ENCODE measurements at places on chromosomes 12 and 14. TPM values are rescaled to one million over a fixed set of nuclear protein-coding genes. Genes with fewer than 3 reads are reported as not detected.

GPD1 gene
- 8.0 TPM for total RNA-seq

DNA sequence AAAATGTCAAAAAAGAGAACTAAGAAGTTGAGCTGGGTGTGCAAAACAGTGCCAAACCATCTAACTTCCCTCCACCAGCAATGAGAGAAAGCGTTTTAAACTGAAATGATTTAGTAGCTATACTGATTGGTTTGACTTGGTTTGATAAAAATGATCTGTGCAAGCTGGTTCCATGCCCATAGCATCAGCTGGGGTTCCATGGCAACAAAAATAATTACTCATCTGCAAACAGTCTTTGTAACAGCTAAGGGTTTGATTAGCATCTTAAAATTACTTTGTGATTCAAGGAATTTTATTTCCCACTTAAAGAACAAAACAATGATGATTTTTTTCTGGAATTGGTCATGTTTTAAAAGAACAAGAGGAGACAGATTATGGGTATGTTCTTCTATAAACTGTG, 15.0 kb upstream of the BICD1 start:
- DNase-seq = no peak

TGFB3 gene
- total RNA-seq = 2.9 TPM

DNA sequence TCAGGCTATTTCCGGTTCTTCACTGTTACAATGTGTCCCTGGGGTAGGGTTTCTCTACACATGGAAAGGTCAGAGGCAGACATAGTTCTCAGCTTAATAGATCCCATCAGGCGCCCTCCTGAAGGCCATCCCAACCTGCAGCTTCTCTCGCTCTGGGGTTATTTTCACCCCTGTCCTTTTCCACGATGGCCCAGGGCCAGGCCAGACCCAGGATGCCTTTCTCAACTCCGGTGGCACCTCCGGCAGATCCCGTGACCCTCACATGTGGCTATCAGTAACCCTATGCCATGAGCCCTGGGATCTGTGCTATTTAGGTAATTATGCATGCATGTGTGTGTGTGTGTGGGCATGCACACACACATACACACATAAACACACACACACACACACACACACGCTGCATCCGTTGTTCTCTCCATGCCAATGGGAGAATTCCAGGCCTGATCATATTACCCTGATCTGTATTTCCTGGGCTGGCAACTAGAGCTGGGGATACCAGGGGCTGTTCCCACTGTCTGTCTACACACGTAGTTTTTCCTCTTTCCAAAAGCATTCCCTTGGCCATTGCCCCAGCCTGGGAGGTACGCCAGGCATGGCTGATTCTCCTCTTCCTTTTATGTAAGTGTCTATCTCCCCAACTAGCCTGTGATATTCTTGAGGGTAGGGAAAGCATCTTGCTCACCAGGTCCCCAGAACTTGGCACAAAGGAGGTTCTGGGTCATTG, 51.2 kb upstream of the NOS1 start:
- no peak for DNase-seq

DNA sequence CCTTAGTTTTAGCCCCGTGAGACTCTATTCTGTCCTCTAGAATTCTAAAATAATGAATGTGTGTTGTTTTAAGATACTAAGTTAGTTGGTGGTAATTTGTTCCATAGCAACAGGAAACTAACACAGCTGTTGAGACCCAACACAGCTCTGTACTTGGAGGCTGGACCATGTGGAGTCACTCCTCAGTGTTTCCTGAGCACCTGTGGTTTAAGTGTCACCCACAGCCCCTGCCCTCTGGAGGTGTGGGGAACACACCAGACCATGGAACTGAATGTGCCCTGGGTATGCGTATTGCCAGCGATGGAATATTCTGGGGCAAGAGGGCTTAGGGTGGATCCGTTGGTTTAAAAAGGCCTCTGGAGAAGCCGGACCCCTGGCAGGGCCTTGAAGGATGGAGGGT, 16.6 kb upstream of the GPR68 start:
- DNase-seq = no peak

FSCB gene
- not detected for total RNA-seq

GRCh38 chr12:51705450-51705849, 114.4 kb downstream of the SCN8A start:
- no peak for DNase-seq

GRCh38 chr12:112503512-112503911, 84.8 kb downstream of the PTPN11 start:
- no peak for DNase-seq

DNA sequence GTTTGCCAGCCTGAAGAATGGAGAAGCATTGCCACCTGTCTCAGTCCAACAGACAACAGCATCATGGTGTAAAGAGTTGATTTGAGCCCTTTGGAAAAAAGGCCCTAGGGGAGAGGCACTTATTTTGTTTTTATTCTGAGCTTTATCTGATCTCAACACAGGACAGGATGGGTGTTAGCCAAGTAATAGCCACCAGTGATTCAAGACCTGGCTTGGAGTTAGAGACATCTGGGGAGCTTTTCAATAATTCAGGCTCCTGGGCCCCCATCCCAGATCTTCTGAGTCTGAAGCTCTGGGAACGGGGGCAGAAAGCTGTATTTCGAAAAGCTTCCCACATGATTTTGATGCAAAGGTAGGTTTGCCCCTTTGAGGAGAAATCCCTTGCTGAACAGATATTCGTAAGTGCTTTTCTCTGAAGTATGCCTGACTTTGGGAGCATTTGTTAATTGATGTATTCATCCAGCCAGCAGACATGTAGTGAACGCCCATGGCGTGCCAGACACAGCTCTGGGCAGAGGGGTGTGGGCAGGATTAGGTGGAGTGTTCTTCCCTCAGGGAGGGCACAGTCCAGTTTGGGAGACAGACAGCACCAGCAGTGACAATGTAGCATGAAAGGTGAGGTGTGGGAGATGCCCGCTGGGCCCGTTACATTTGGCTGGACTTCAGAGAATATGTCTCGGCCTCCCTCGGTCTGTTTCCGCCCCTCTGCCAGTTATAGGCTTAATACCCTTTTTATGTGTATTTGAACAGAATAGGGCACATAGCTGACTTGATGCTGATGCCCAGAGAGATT, 72.5 kb downstream of the TSPAN9 start:
- DNase-seq = no peak

NRL gene
- 6.5 TPM for total RNA-seq

DNA sequence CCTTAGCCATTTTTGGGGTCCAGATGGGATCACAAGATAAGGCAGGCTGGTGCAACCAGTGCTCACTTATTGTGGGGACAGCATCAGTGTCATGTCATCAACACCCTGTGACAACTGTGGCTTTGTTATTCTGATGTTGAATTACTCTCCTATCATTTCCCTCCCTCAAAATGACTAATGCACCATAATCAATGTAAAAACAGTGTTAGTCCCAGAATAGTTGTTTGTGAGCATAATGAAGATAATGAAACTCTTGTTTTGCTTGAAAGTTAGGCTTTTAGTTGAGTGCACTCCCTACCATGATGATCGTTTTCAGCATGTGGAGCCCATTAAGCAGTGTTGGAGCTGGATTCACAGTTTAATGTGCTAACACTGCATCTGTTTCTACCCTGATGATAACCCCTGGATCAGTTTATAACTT, 151.4 kb downstream of the TMTC2 start:
- DNase-seq = no peak

GLT8D2 gene
- total RNA-seq = not detected

DNA sequence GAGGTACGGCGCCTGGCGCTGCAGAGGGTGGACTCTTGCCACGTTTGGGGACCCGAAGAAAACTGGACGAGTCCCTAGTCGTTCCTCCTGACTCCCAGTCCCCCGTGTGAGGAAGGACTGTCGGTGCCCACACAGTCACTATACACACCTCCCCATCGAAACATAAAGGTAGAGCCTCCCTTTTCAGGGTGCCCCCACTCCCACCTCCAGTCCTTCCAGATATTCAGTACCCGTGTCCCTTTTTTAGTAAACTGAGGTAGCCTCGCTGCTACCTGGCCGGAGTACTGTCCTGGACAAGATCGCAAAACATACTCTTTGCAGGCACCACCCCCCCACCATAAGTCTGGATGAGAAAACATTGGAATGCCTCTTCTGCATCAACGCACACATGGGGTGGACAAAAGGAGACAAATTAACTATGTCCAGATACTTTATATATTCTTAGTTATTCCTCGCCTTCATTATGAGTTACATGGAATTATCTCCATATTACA, 610 bp upstream of the KMT2D start:
- DNase-seq = no peak

- no peak for DNase-seq
Observed at GRCh38 chr12:74339211-74339610, 198.4 kb upstream of the ATXN7L3B start.

- no peak for DNase-seq
Observed at GRCh38 chr12:108282676-108283075, 56.4 kb downstream of the CMKLR1 start.
